ENCODE measurements at places on chromosomes 12 and 14.
A peak's percentile ranks its signal among the peaks of the same experiment; 100 is the strongest.

DNA sequence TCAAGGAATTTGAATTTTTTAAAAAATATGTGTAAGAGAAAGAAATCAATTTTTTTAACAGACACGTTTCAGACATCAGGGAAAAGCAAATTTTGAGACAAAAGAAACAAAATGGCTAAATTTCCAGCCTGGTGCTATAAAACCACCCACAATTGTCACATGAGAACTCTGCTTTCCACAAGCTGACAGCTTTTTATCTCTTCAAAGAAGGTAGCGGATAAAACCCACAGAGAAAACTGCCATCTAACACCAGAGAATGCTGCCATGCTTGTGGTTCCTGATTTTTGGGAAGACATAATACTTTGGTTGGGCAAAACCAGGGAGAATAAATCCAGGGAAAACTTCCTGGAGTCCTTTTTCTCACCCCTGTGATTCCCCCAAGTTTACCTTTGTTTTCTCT is 10.3 kb upstream of the ITPR2 start:
- no peak for DNase-seq

GRCh38 chr12:49947593-49948226 is 2.8 kb upstream of the AQP2 start:
- no peak for DNase-seq

DNA sequence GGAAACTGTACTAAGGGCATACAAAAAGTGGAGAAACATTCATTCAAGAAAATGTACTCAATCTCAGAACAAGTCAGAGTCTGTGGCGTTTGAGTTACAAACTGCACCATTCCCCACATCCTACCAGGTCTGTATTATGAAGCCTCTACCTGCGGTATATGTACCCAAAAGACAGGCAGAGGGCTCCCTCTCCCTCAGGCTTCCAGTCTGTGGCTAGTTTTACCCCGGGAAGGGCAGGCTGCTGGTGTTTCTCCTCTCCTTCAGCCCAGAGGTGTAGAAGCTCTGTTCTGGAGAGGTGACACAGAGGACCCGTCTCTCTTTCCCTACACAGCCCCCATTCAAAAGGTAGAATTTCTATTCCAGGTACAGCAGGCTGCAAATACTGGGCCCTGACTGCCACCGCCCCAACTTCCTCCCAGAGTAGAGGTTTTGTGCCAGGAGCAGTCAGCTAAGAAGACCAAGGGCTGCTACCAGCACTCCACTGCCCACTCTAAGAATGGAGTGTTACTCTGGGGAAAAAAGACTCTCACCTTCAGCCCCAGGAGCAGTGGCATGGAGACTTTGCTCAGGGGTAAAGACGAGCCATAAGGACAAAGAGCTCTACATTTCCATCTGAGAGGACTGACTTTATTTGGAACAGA is 39.4 kb downstream of the PARP11 start:
- DNase-seq, result no peak

GRCh38 chr14:104865631-104866441 is 768 bp downstream of the CEP170B start:
- DNase-seq, result peak; percentile 19

DNA sequence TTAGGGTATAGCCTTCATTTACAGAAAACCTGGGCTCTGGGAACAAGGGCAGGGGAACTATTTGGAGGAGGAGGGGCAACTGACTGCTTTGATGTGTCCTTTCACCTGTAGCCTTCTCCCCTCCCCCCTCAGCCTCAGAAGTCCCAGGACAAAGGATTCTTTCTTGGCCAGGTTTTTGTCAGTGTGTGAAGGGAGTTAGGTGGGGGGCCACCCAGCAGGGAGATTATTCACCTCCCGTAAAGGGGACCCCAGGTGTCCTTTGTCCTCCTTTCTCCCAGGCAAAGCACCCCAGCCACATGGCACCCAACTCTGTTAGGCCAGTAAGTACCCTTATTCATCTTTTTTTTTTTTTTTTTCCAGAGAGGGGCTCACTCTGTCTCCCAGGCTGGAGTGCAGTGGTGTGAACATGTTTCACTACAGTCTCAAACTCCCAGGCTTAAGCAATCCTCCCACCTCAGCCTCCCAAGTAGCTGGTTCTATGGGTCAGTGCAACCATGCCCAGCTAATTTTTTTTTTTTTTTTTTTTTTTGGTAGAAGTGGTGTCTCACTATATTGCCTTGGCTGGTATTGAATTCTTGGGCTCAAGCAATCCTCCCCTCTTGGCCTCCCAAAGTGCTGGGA is 723 bp upstream of the NFE2 start:
- no peak for DNase-seq

- DNase-seq, result peak; percentile 73
Observed at GRCh38 chr14:67186789-67187584, 2.3 kb upstream of the GARIN2 start.

DNA sequence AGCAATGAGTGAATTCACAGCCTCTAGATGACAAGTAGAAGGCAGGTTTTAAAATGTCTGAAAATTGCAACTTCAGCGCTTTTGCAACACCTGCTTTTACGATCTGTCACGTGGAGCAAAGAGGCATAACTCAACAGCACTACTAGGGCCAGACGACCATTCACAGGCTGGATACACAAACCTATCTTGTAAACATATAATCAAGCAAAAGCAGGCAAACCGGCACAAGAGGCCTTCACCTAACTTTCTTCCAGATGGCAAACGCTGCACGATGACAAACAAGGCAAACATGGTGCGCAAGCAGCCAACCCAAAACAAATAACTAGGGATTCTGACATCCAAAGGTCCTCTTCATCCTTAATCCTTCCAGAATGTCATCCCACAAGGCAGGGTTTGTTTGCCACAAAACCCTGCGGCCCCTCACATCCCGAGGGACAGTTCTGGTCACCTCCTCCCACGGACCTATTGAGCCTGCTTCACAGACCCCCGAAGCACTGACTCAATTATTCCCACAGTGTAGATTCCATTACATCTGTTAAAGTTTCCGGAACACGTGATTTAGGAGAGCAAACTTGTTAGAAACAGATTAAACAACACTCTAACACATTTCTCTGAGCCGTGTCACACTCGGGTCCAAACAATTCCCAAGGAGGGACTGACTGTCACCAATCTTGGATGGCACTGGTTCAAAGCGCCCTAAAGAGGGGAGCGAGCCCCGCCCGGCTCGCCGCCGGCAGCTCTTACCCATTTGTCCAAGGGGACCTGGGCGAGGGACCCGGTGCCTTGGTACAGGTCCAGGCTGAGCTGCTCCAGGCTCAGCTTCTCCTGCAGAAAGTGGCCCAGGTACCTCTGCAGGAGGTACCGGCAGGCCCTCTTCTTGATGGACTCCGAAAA is 823 bp downstream of the ATG2B start:
- no peak for DNase-seq

DNA sequence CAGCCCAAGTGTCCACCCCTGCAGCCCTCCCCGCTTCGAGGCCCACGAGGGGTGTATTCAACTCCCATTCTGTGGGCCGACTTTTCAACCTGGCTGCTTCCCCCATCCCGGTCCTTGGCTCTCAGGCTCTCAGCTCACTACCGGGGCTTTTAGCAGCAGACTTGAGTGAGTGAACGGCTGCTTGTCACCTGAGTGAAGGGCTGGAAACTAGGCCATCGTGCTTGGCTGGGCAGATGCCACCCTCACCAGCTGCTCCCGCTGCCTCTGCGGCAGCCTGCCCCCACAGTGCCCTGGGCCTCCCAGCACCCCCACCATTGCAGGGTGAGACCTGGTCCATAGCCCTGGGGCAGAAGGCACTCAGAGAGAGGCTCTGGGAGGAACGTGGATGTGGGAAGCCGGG is 59.9 kb downstream of the SLC6A12 start:
- no peak for DNase-seq
